ENCODE measurements at places on chromosomes 5 and 9.
A peak's percentile ranks its signal among the peaks of the same experiment; 100 is the strongest.

- no peak for DNase-seq
These were observed 37.7 kb downstream of the SAR1B start for GRCh38 chr5:134594797-134595457.

DNA sequence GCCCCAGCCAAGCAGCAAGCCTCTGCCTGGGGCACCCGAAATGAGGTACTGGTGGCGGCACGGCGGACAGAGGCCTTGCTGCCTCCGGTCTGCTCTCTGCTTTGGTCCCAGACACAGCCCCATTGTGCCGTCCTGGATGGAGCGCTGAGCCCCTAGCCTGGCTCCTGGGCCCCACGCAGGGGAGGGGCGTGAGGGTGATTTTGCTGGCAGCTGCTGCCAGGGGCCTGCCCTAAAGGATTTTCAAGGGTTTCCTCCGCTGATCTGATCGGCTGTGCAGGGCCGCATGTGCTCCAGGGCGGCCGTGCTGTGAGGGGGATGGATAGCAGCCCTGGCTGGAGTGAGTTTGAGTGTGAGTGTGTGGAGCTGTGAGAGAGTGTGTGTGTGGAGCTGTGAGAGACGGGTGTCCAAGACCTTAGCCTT is 1.3 kb downstream of the GPSM1 start:
- DNase-seq = no peak

- no peak for DNase-seq
These were observed 195.0 kb downstream of the SPATA31A6 start for GRCh38 chr9:42378418-42378815.

- DNase-seq = no peak
These were observed 137.7 kb downstream of the PRELID2 start for GRCh38 chr5:145697251-145697990.

GRCh38 chr9:126097679-126098078 is 228.9 kb upstream of the MVB12B start:
- DNase-seq = no peak

GRCh38 chr9:108347463-108348188 is 508.2 kb downstream of the ACTL7B start:
- DNase-seq = no peak

- DNase-seq = no peak
These were observed 13.5 kb upstream of the SLC28A3 start for GRCh38 chr9:84354035-84354434.

DNA sequence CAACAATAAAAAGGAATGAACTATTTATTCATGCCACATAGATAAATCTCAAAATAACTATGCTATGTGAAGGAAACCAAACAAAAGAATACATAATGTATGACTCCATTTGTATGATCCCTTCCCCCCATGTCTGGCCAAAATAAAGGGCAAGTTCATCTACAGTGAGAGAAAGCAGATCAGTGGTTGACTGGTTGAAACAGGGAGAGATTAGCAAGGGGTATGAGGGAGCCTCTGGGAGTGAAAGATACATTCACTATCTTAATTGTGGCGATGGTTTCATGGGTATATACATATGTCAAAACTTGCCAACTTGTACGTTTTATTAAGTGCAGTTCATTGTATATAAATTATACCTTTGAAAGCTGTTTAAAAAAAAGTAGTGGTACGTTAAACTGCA is 4.8 kb downstream of the PSMD5 start:
- no peak for DNase-seq

- DNase-seq = no peak
These were observed 513.6 kb downstream of the HINT1 start for GRCh38 chr5:130651440-130651839.

DNA sequence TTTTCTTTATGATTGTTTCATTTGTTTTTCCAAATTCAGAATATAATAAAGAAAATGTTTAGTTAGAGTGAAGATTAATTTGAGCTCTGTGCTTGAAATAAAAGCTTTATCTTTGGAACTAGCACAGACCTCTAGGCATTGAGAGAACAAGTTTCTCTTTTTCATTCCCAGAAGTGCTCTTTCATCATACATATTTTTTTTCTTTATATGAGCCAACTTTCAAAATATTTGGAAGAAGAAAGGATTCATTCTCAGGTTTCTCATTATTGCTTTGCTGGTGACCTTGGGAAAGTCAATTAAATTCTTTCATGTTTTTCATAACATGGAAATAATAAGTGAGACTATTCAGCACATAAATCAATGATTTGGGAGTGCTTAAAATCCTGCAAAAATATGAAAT is 16.8 kb downstream of the CTXN3 start:
- no peak for DNase-seq

GRCh38 chr9:124321935-124322334 is 64.2 kb downstream of the NEK6 start:
- no peak for DNase-seq

DNA sequence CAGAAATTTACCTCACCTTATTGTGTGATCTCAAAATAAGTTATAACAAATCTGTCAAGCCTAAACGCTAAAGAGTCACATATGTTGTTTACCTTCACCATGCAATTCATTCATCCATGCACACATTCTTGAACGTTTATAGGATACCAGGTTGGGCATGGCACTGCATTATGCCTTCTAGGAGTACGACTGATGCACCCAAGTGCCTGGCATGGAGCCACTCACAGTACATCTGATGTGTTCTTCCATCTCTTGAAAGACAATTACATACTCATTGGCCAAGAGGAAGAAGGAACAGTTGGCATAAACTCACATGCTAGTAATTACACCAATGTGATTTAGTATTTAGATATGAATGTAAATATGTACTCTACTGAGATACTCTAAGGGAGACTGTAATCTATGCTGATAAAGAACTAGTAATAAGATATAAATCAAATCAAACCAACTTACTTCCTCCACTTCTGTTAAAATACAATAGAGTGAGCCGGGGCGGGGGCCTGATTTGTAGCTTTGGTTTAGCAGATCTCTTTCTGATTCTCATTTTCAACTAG is 90.7 kb downstream of the LPAR1 start:
- no peak for DNase-seq

GRCh38 chr5:42461033-42461432 is 37.8 kb downstream of the GHR start:
- DNase-seq = no peak

DNA sequence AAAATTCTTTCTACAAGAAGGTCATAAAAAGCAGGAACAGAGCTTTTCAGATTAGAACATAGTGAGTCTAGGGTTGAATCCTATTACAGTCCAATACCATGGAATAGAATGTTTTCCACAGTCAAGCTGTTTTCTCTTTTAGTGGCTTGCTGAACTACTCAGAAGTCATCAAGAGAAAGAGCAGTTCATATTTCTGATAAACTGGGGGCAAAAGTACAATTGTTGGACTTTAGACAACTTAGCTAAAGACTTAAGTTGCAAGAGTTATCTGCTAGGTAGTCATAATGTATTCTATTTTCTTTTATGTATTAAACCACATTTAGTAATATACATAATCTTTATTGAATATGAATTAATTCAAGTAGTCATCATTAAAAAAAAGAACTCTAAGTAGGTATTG is 233.1 kb upstream of the GRIA1 start:
- DNase-seq = no peak

- no peak for DNase-seq
These were observed 22.2 kb downstream of the SH3GL2 start for GRCh38 chr9:17600962-17601593.

- DNase-seq = no peak
These were observed 72.2 kb downstream of the C5orf15 start for GRCh38 chr5:133895979-133896845.

DNA sequence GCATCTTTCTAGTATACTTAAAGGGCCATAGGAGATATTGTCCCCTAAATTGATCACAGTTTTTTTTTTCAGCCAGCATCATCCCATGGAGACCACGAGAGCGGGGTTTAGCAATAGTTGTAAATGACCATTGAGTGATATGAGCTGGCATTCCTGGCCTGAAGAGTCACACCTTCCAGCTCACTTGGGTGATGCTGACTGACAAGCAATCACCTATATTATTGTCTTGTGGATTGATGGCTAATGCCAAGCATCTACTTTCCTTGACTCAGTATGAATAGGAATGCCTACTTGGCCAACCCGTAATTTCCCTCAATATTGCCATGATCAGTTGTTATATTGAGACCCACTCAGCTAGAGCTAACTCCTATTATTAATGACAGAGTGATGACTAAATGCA is 70.5 kb downstream of the ADAMTSL1 start:
- DNase-seq = no peak

DNA sequence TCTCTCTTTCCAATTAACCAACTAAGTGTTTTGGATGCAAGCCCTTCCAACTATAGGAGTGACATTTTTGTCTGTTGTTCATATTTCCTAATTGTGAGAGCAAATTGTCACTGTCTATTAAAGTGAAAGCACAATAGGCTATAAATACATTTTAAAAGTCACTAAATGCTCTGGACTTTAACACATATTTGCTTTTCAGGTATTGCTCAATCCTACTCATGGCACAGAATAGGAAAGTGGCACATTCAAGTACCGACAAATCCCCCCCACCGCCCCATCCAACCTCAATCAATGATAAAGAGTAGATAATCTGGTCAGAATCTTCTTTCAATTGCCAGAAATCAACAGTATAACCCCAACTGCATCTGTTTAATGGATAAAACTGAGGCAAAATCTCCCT is 419.8 kb downstream of the PLK2 start:
- no peak for DNase-seq

DNA sequence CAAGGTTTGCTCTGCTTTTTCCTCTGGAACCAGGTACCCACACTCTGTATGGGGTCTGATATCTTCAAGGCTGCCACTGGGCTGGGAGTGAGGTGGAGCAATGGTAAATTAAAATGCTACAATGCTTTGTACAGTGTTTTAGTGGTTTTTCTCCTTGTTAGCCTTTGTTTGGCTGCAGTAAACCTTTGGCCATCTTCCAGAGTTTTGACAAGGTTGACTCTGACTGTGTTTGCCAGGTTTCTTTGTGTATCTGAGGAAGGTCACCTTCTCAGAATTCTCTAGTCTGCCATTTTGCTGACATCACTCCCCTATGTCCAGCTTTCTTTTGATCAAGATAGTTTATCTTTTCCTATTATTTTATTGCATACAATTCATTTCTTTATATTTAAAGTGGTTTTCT is 11.2 kb downstream of the SPATA31D1 start:
- DNase-seq = no peak

DNA sequence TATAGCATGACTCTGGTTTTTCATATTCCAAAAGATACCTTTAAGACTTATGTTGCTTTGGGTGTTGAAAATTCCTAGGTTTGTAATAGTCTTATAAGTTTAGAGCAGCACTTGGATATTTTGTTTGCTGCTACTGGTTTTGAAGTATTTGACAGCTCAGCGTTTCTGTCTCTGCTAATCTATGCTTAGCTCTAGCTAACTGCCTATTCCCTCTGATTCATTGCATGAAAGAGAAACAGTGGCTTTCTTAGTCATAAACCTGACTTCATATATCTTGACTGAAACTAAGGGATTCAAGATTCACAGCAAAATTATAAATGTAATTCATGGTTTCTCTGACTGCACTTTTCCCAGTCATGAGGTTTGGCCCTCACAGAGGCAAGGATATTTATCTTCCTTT is 35.6 kb upstream of the ANXA1 start:
- DNase-seq = peak; percentile 4

DNA sequence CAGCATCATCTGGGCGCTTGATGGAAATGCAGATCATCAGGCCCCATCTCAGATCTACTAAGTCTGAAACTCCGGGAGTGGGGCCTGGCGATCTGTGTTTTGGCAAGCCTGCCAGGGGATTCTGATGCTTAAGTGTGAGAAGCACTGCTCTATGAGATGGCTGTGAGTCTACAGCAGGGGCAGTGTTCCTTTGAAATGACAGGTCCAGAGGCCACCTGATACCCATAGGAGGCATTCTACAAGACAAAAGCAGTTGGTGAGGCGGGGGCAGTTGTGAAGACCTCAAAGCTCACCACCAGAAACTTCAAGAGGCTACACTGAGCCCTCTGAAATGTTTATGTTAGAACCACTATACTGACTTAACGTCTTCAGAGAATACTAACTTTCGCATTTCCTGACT is 86.9 kb upstream of the SPATA31D4 start:
- DNase-seq = no peak

DNA sequence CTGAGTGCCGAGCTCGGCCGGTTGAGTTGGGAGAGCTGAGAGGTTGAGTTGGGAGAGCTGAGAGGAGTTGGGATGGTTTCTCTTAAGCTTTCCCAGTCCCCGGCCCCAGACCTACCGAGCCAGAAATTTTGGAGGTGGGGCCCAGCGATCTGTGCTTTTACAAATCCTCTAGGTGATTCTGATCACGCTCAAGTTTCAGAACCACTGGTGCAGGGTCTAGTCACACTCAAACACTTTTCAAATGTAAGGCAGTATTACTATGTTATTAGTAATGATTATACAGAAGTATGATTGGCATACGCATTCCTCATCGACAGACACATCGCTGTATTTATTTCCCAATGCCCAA is 256 bp upstream of the CLINT1 start:
- no peak for DNase-seq

DNA sequence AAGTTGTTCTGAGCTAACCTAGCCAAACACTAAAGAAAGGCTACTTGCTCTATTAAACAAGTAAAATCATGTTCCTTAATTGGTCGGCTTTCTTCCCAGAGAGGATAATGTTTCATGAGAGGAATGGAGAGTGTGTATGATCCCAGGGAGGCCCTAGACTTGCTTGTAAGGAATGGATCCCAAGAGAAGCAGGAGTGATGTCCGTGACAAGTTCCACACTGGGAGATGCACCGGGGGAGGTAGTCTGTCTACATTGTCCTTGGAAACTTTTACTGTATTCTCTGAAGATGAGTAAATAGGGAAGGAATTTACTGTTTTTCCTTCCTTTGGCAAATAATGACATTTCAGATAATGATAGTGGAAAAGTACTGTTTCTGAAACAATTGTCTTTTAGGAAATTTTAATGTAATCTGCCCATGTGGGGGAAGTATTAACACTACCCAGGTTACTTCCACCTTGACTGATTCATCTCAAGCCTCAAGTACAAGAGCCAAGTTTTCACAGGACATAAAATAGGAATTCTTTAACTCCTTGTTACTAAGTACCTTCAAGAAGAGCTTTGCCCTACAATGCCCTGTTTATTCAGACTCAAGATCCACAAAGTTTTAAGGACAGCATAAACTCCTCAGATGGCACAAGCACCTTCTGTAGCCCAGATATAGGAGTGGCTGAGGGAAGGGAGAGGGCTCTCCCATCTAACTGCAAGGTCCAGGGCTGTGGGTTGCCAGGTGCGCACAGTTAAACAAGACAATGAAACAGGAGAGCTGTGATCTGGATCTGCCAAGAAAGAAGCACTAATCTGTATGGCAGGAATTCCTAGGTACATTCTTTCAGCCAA is 152.1 kb downstream of the GNA14 start:
- no peak for DNase-seq

DNA sequence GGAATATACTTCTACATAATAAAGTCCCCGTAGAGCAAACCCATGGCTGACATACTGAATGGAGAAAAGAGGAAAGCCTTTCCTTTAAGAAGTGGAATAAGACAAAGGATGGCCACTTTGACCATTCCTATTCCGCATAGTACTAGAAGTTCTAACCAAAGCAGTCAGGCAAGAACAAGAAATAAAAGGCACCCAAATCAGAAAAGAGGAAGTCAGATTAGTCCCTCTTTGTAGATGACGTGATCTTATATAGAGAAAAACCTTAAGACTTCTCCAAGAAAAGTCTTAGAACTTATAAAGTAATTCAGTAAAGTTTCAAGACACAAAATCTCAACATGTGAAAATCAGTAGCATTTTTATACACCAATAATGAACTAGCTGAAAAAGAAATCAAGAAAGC is 133.9 kb downstream of the GIN1 start:
- DNase-seq = no peak

GRCh38 chr5:104599726-104600125 is 1037.1 kb upstream of the NUDT12 start:
- no peak for DNase-seq

Measured in CD4-positive, alpha-beta T cell treated with Interleukin-6 at 100 ng/mL for 8 hours (primary cell).